Stimulated activated CD8-positive, alpha-beta memory T cell treated with anti-CD3 and anti-CD28 coated beads, Interleukin-2, amount 100 ng/mL, for 1 hour (primary cell): ENCODE measurements at places on chromosomes 5 and 9.

DNA sequence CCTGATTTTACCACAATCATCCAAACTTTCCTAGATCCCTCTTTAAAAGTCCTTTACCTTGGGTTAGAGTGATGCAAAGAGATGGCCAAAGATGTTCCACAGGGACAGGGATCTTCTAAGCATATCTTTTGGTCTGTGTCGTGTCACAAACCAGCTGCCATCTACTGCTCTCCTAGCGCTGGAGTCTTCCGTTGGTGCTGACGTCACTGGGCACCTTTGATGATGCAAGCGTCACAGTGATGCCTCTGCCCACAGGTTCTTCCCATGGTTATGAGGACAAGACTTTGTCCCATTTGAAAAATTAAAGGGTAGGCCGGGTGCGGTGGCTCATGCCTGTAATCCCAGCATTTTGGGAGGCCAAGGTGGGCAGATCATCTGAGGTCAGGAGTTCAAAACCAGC lies 1.7 kb upstream of the GLT6D1 start:
- no peak for DNase-seq

DNA sequence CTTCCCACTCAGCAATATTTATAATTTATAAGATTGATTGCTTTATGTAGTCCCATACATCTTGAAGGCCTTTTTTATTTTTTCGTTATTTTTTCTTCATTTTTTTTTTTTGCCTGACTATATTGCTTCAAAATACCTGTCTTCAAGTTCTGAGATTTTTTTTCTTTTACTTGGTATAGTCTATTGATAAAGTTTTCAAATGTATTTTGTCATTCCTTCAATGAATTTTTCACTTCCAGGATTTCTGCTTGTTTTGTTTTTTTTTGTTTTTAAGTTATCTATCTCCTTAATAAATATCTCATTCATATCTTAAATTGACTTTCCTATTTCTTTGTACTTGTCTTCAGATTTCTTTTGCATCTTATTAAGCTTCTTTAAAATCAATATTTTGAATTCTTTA lies 905.6 kb upstream of the CDH6 start:
- DNase-seq = no peak

DNA sequence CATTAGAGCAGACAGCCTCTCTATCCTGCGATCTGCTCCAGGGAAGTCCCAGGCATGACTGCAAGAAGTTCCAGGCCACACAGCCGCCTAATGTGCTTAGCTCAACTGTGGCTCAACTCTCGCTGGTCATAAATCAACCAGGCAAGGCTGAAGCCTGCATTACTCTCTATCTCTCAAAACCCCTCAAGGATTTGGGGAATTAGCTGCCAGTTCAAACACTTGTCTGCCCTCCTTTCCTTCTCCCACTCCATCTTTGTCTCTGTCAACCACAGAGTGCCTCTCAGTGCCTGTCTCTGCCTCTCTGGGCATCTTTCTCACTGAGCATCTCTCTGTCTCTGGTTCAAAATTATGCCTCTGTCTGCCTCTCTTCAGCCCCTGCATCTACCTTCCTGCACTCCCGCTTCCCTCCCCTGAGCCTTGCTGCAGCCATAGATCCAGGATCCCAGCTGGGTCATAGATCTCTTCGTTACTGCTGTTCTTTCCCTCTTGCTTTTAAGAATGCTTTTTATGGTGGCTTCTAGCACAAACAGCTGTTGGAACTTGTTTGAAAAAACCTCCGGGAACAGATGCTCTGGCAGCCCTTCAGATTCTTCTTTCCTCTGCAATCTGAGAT lies 27.9 kb upstream of the GALNT10 start:
- no peak for DNase-seq

DNA sequence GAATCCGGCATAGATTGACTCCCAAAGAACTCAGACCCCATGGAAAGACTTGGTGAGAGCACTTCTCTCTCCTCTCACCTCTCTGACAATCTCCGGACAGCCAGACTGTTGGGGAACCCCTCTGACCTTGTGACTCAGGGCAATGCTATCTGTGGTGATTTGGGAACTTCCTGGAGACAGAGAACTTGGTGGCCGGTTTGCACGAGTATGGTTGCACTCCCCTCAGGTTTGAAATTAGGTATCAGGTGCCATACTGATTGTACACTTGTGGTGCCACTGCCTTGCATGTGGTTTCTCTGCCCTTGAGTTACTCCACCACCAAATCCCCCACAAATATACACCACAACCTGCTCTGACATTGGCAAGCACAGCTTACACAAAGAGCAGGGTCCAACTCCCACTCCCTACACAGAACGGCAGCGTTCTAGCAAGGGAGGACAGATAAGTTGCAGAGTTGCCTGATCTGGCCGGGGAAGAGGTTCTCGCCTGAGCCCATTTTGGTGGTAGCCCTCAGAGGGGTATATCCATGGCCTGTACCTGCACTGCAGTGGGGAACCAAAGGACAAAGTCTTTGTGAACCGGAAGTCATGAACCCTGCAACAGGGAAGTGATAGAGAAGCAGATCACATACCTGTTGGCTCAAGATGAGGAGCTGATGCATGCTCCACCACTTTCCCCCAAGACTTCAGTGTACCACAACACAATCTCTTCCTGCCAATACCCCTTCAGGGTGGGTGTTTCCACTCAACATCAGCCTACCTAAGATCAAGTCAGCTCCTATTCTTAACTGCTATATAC lies 255.1 kb downstream of the MCTP1 start:
- no peak for DNase-seq

- DNase-seq = no peak
Measured at GRCh38 chr5:74596927-74597326, 43.6 kb downstream of the ENC1 start.
